T-helper 17 cell (primary cell): ENCODE measurements at places on chromosomes 6 and 20. TPM values are rescaled to one million over a fixed set of nuclear protein-coding genes. Genes with fewer than 3 reads are reported as not detected.

The SCUBE3 gene
- not detected for total RNA-seq

The MRPS18B gene
- 16.3 TPM for total RNA-seq

The ADGRF4 gene
- not detected for total RNA-seq

The WFDC12 gene
- total RNA-seq = not detected

The AVP gene
- total RNA-seq = not detected

The PLCB1 gene
- total RNA-seq = 19.1 TPM

The PHACTR1 gene
- total RNA-seq = 2.8 TPM

The PKHD1 gene
- not detected for total RNA-seq

GRCh38 chr6:125445054-125445453 lies 143.3 kb upstream of the HDDC2 start:
- no peak for DNase-seq

- DNase-seq = no peak
Measured at GRCh38 chr6:13425943-13426931, 61.2 kb downstream of the GFOD1 start.

- no peak for DNase-seq
Measured at GRCh38 chr6:124924333-124924759, 37.9 kb upstream of the RNF217 start.

- DNase-seq = peak; percentile 52
Measured at GRCh38 chr6:37705239-37706051, 7.8 kb upstream of the MDGA1 start.

DNA sequence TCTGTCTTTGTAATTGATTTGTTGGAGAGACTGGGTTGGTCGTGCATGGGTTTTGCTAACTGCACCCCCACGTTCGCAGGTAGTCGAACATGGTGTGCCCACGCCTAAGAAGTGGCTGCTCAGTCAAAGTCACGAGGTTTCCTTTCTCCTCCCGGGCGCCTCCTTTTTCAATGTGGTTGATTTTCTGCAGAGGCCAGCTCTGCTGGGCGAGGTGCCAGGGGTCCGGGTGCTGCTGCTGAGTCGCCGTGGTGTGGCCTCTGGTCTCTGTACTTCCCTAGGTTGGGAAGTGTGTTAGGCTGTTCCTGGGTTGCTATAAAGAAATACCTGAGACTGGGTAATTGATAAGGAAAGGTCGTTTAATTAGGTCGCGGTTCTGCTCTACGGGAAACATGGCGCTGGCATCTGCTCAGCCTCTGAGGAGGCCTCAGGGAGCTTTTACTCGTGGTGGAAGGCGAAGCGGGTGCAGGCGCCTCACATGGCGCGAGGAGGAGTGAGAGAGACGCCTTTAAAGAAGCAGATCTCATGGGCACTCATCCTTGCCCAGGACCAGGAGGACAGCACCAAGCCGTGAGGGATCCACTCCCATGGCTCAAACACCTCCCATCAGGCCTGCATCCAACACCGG lies 14.1 kb downstream of the OSBPL2 start:
- DNase-seq = no peak

- no peak for DNase-seq
Measured at GRCh38 chr6:41664271-41664670, 26.0 kb downstream of the MDFI start.

GRCh38 chr6:28988536-28989311 lies 16.4 kb downstream of the ZNF311 start:
- DNase-seq = peak; percentile 59

DNA sequence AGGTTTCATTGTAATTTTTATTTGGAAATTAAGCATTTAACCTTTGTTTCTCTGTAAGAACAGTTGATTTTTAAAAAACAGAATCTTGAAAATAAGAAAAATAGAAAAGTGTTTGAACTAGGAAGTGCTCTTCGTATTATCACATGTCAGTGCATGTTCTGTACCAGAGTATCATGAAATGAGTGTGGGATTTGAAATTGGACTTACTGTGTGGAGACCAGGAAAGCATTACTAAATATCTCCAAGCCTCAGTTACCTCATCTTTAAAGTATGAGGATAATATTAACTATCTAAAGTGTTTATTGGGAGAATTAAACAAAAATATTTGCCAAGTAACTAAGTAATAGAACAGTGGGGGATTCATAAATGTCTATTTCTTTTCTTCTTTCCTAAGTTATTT lies 156.9 kb upstream of the FLRT3 start:
- DNase-seq = no peak

DNA sequence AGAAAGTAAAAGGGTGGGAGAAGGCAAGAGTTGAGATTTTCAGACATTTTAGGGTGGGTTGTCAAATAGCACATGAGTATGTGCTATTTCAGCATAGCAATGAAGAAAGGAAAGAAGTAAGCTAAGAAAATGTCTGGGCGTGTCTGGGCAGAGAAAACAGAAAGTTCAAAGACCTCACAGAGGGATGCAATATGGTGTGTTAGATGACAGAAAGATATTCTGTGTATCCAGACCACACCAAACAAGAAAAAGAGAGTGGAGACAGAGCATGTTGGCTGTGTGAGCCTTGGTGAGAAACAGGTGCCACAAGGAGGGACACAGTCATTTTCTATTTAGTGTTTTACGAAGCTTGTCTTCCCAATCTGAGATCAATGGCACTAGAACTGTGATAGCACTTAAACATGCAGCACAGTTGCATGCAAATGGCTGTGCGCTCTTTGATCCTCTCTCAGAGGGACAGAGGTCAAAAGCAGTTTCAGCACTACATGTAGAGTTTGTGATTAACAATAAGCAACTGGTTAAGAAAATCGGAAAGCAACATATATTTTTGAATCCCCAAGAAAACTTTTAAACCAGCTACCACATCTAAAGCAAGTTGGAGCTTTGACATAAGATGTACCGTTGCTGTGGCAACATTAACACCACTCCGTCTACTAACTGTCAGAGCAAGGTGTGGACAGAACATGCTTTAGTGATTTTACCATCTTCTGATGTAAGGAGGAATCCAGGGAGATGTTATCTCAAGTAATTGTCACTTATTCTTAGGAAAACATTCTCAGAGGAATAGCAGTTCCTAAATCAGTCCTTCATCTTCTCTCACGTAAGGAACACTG lies 515.5 kb upstream of the NOX3 start:
- DNase-seq = no peak

DNA sequence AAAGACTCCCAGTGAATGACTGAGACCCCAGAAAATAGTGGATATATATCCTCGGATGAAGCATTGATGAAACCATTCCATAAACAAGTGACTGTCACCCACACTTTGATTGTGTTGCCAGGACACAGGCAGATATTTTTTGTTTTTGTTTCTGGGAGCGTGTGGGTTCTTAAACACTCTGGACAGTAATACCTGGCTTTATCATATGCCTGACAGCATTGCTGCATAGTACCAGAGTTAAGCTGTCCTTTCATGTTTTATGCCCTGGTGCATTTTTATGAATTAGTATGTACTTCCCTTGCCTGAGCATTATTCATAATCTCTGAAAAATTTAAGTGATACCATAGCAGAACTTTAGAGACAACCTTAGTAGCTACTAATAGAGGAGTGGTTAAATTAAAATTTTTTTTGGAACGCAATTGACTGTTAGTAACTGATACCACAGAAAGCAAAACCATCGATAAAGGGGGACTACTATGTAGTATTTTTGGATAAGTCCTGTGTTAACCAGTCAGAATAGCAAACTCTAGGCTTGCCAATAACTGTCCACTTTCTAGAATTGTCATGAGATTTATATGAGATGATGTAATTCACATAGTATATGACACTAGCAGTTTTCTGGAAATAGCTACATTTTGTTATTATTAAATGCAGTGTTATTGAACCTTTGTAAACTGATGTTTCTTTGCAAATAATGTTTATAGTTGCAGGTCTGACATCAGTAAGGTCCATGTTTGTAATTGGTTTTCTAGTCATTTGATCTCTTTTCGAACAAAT lies 30.4 kb downstream of the SENP6 start:
- no peak for DNase-seq

GRCh38 chr6:117840541-117840983 lies 66.5 kb upstream of the SLC35F1 start:
- no peak for DNase-seq

- no peak for DNase-seq
Measured at GRCh38 chr6:142833054-142833453, 111.9 kb downstream of the HIVEP2 start.

- no peak for DNase-seq
Measured at GRCh38 chr6:148565930-148566663, 180.7 kb upstream of the UST start.

DNA sequence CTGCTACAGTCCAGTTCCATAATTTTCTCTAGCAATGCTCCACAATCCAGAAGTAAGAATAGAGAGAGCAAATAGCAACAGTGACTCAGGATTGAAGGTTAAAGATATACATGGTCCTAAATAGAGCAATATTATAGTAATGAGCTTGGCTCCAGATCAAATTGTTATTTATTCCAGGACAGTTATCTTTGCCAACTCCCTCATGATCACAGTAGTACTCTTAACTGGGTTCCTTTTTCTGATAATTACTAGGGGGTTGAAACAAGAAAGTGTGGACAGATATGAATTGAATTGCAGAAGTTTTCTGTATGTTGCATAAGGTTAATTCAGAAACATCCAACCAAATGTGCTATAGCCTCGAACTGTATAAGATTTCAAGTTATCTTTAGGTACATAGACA lies 11.9 kb downstream of the FAM184A start:
- no peak for DNase-seq

GRCh38 chr6:41075651-41076626 lies 3.2 kb downstream of the NFYA start:
- no peak for DNase-seq

DNA sequence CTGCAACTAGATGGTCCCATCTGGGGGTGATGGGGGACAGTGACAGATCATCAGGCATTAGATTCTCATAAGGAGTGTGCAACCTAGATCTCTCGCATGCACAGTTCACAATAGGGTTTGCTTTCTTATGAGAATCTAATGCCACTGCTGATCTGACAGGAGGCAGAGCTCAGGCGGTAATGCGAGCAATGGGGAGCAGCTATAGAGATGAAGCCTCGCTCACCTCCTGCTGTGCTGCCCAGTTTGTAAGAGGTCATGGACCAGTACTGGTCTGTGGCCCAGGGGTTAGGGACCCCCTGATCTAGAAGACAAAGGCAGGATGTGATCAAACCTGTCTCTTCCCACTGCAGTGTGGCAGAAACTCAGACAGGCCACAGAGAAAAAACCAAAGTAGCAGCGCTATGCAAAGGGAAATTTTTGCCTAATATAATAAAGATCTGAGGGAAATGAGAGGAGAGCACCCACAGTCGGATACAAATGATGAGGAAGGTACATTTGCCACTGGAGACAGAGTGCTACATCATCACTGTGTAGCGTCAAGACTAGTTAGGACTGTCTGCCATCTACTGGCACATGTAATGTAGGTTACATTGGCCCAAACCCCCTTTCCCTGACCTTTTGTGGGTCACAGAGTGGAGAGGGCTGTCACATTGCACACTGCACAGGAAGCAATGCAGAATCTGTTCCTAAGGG lies 4.1 kb upstream of the LY86 start:
- DNase-seq = no peak

- DNase-seq = no peak
Measured at GRCh38 chr6:141539617-141540016, 593.1 kb upstream of the GJE1 start.

DNA sequence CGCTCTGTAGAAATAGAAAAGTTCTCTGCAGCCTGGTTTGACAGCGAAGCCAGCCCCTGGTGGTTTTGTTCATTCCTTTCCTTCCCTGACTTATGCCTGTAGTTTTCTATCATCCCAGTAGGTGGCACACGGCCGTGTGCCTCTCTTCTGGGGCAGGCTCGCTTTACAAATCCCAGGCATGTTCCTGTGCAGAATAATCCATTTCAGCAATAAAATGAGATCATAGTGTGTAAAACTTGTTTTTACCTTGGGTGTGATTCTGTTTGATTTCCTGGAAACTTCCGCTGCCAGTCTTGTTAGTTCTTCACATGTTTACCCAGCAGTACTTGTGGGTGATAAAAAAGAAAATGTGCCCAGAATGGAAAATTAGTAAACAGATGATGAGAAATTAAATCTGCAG lies 7.4 kb upstream of the INSM1 start:
- no peak for DNase-seq

- DNase-seq = no peak
Measured at GRCh38 chr6:79538106-79538971, 1.1 kb upstream of the LCA5 start.

DNA sequence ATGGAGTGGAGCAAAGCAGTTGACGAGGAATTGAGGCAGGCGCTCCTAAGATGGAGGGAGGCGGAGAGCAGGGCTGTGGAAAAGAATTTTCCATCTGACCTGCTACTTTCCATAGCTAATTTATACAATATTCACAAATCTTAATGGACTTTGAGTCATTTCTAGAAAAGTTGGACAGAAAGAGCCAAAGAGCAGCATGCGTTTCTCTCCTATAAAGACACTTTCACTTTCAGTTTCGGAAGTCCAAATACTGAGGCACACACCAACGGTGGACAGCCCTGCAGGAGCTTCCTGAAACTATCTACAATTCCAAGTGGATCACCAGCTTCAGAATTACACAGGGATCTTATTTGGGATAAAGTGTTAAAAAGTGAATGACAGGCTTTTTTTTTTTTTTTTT lies 43.5 kb downstream of the PANK2 start:
- no peak for DNase-seq

DNA sequence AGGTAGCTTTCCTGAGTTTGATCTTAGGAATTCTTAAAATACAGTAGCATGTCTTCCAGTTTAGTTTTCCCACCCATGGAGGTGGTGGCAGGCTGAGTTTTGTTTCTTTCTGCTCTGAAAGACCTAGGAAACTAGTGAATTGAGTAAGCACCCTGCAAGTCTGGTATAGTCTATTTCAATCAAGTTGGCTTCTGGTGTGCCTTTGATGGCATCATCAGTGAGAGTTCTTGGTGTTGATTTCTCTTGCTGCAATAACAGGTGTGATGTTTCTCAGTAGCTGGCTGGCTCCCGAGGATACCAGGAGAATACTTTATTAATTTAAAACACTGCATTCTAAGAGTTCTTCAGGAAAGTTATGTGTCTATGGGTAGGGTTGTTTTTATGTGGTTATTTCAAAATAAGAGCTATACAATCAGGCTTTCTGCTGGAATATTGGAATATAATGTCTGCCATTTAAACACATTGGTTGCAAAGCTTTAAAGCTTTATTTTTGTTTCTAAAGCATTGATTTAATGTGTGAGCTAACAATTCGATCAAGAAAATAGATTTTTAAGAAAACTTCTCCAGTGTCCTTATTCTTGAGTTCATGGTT lies 19.0 kb downstream of the VAPB start:
- DNase-seq = no peak

- no peak for DNase-seq
Measured at GRCh38 chr6:39197521-39197920, 31.8 kb downstream of the KCNK5 start.

GRCh38 chr6:95654176-95654575 lies 76.8 kb downstream of the MANEA start:
- DNase-seq = no peak

GRCh38 chr6:157056275-157056674 lies 267.0 kb downstream of the TMEM242 start:
- no peak for DNase-seq

- no peak for DNase-seq
Measured at GRCh38 chr6:22357724-22358189, 60.9 kb upstream of the PRL start.
